ENCODE measurements at places on chromosomes 1 and 21.
A peak's percentile ranks its signal among the peaks of the same experiment; 100 is the strongest.

DNA sequence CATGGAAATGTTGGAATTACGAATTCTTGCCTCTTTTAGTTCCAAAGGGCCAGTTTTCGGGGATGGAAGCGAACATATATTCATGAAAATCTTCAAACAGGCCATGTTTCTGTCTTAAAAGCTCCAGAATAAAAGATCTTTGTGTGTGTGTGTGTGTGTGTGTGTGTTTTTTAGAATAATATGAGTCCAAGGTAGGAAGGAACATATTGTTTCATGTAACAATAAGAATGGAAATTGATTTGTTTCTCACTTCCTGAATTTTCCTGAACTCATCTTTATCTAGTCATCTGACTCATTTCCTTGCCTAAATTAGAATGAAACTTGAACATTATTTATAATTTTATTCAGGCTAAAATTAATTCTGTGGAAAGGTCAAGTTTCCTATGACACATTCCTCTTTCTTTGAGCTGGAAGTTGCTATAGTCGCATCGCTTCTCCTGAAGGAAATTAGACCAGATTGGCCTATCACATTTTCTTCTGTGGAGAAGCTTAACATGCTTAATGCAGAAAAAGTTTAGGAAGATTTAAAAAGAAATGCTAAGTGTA lies 805.1 kb upstream of the ADAMTS5 start:
- DNase-seq, result no peak

DNA sequence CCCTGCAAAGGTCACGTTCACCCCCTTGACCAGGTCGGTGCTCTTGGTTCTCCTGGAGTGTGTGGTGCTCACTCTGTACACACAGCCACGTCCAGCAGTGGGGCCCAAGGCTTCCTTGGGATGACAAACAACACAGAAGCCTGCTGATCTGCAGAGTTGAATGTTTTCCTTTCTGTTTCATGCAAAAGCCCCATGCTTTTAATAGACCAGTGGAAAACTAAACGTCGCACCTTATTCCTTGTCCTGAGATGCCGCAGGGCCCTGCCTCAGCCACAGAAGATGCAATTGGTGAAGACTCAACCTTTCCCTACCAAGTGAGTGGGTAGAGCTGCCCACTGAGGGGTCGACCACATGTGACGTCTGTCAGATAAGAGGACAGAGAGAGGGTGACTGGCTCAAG lies 5.8 kb upstream of the PDPN start:
- DNase-seq, result no peak

GRCh38 chr1:155186067-155186793 lies 12.6 kb downstream of the TRIM46 start:
- no peak for DNase-seq

DNA sequence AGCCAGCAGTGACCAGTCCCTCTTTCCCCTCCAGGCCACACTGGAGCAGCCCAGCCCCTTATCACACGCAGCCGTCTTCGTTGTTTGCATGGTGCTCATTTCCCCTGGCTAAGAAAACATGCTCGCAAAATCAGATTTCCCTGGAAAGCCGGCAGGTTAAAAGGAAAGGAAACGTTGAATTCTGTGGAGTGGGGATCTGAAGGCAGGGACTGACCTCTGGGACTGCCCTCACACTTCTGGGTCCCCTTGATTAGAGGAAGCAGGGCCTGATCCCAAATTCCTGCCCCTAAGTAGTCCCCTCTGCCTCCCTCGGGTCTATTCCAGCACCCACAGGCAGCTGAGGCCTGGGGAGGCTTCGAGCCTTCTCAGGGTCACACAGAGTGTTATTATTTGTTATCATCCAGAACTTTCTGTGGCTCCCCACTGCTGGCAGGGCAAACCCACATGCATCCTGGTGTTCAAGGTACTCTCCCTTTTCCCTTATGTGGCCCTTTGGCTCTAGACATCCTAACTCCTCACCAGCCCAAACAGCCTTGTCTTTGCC lies 125.2 kb upstream of the ZBTB40 start:
- no peak for DNase-seq

GRCh38 chr21:25735646-25736597 lies 1.1 kb downstream of the GABPA start:
- peak; percentile 46 for DNase-seq

DNA sequence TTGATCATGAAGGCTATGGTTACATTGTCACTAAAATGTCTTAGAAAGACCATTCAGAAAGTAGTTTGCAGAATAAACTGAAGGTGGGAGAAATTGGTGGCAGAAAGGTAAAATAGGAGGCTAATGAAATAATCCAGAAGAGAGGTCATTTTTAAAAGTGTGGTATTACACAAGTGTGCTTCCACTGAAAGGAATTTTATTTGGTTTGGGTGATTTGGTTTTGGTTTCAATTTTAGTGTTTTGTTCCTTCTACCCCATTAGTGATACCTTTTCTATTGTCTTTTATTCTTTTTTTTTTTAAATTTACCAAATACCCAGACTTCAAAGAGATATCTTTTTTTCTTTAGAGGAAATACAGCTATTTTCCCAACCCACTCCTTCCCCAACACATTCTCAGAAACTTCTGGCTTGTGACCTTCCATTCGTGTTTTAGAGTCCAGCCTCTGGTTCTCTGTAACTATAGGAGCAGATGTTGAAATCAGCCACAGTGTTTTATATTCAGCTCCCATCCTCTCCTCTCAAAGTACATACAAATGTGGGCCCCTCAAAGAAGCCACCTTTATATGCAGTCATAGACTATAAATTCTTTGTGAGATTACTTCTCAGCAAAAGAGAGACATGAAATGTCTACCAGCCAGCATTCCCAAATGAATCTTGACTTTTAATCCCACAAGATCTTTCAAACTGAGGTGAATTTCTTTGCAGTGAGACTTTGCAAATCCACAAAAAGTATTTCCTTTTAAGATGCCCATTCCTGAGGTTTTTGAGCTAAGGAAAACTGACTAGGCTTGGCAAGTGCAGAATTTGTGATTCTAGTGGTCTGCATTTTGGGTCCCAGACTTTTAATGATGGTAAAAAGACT lies 42.0 kb upstream of the PALMD start:
- no peak for DNase-seq

GRCh38 chr1:172742599-172743500 lies 83.9 kb downstream of the FASLG start:
- DNase-seq, result peak; percentile 55

- DNase-seq, result no peak
Measured at GRCh38 chr1:202967684-202968281, 726 bp upstream of the CYB5R1 start.

DNA sequence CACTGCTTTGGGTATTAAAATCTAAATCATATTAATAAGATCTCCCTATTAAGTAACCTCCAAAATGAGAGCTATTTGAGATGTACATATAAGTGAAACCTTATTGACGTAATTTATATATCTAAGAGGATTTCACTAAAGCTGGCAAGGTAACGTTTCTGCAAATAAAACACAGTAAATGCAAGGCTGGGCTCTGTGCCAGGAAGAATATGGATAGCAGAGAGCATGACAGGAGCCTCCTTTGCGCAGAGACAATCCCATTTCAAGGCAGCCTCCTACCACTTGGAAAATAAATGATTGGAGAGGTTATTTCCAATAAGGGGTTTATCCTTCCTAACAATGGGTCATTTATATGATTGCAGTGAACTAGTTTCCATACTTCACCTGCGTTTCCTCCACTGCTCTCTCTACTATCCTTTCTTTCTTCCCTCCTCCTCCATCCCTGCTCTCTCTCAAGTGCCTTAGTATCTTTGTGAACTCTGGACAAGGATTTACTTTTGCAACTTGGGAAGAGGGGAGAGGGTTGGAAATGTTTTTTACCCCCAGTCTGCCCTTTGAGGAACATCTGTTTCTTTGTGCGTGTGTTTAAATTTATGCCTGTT lies 3.0 kb upstream of the NFIA start:
- DNase-seq, result peak; percentile 46

DNA sequence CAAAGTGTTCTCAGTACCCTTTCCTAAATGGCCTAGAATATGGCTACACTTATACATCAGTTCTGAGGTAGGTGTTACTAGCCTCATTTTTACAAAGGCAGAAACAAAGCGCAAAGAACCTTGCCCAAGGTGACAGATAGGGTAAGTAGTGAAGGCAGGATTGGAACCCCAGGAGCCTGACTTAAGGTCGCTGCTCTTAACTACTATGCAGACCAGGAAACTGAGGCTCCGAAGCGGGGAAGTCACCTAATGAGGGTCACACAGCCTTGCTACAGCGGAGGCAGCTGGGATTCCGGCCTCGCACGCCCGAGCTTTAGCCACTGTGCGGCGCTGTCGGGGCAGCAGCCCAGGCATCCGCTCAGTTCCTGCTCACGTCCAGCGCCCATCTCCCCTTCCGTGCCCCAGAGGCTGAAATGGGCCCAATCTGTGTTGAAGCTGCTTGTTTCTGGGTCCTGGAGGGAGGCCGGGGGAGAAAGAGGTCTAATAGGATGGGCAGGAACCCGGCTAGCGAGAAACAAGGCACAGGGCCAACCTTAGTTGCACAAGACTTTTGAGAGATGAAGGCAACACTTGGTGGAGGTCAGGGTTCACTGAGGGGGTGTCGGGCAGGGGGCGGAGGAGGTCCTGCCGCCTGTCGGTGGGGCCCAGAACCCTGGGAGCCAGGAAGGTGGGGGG lies 1.4 kb upstream of the FOXD2 start:
- peak; percentile 81 for DNase-seq
